Body of pancreas (tissue), 4 donors: ENCODE measurements at places on chromosomes 4 and X.

DNA sequence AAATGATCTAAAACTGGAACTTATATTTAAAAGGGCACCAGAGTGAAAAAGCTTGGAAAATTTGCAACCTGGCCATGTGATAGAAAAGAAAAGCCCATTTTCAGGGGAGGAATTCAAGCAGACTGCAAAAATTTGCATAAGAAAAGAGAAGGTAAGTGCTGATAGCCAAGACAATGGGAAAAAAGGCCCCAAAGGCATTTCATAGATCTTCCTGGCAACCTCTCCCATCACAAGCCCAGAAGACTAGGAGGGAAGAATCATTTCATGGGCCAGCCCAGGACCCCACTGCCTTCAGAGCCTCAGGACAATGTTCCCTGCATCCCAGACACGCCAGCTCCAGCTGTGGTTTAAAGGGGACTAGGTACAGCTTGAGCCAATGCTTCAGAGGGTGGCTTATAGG, 887.3 kb upstream of the DIAPH2 start:
- DNase-seq, result no peak

DNA sequence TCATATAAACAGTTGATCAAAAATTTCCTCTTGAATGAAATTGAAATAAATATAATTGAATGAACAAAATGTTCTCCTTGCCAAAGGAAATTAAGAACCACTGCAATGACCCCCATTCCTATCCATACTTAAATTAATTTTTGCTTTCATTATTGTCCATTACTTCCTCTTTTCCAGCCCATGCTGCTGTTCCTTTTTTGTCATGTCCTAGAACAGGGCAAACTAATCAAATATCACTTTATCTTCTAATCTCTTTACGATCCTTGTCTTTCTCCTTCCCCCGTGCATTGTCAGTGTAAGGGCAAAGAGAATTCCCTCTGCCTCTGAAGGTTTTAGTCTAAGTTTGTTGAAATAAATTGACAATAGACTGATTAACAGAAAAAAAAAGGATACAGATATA, 203.0 kb downstream of the CENPC start:
- no peak for DNase-seq

- no peak for DNase-seq
Observed at GRCh38 chrX:53383376-53384076, 38.9 kb downstream of the SMC1A start.

DNA sequence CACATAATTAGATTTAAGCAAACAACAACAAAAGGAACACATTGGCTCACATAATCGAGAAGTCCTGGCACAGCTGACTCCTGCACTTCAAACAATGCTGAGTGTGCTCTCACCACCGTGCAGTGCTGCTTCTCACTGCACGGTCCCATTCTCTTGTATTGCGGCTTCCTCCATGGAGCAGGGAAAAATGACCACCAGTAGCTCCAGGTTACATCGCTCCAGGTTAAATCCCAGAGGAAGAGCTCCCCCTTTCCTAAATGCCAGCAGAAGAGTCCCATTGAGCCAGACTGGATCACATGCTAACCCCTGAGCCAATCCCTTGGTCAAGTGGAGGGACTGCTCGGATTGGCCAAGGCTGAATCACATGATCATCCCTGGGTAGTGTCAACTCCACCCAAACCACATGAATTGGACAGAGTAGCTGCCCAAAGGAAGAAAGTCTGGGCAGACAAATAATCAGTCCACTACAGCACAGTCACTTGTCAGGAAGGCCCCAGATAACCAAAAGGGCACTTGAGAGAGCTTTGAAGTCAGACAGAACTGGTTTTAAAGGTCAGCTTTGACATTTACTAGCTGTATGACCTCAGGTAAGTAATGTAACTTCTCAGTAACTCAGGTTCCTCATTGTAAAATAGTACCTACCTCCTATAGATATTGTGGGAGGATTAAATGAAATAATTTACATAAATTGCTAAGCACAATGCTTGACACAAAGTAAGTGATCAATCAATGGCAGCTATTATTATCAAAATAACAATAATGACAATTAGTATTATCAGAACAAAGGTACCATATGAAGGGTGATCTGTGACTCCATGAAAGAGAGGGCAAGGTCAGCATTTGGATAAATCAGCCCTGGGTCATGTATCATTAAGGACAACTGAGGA, 14.3 kb downstream of the TEC start:
- no peak for DNase-seq

DNA sequence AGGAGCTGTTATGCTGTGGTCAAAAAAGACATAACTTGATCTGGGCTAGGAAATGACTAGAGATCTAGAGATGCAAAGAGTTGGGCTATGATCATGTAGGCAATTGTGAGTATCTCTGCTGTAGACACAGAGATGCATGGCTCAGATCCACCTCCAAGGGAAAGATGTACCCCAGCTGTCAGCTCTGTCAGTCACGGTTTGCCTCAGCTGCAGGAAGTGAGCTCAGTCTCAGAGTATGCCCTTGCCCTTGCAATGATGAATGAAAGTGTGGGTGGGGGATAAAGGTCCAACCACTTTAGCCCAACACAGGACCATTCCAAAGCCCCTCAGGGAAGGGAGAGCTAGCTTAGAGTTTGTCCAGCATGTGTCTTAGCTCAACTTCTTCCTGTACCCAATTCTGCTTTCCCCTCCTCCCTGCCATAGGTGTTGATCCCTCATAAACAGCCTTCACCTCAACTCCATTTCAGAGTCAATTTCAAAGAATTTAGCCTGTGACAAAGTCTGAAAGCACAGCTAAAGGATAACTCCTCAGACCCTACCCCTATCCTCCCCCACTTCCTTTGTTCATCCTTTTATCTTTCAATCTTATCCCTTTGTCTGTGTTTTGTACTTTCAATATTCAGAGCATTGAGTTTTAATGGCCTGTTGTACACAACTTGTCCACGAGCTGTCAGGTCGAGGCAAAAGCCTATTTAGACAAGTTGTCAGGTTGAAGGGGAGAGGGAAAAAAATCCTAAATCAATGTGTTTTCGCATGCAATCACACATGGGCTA, 90.6 kb downstream of the MID1IP1 start:
- no peak for DNase-seq

DNA sequence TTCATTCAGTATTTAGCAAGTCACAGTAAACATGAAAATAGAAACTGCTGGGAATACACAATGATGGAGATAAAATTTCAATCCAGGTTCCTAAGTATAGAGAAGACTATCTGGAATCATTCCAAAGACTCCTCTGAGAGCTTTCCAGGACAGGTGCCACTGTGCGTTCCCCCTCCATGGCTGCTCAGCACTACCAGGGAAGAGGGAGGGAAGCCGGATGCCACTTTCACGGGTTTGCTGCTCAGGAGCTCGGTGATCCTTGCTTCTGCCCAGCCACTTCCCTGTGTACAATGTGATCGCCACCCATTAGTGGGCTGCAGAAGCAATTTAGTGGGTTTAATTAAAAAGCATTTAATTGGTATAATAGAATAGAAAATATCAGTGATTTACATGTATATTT, 94.5 kb downstream of the FNIP2 start:
- DNase-seq, result no peak
